ENCODE measurements at places on chromosomes 5 and 9.

DNA sequence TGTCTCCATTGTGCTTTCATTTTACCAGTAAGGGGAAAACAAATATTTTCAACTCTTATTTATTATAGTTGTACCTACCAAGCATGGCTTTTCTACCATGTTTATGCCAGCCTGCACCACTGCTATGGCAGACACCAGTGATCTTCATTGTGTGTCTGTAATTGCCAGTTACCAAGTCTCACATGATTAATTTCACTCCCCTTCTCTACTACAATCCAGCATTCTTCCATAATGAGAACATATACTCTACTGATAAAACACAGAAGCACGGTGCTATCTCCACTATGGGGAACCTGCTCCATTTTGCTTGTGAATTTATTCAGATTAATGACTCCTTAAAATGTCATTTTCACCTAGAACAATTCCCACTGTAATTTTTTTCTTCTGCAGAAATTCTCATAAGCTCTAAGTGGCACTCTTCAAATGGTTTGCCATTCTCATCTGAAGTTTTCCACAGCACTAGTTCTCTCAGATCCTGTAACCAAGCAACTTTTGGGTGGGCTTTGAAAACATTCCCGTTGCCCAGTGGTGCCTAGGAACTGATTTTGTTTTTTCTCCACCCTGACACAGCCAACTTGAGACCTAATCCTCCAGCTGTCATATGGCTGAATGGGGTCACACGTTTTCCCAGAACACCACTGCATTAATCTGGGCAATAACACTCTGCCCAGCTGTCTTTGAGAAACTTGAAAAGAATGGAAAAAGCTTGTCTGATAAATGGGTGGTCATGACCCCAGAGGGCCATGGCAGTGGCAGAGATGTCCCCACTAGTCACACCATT, 222.7 kb upstream of the RASEF start:
- DNase-seq: no peak

GRCh38 chr9:38000332-38000731, 68.7 kb downstream of the SHB start:
- no peak for DNase-seq

DNA sequence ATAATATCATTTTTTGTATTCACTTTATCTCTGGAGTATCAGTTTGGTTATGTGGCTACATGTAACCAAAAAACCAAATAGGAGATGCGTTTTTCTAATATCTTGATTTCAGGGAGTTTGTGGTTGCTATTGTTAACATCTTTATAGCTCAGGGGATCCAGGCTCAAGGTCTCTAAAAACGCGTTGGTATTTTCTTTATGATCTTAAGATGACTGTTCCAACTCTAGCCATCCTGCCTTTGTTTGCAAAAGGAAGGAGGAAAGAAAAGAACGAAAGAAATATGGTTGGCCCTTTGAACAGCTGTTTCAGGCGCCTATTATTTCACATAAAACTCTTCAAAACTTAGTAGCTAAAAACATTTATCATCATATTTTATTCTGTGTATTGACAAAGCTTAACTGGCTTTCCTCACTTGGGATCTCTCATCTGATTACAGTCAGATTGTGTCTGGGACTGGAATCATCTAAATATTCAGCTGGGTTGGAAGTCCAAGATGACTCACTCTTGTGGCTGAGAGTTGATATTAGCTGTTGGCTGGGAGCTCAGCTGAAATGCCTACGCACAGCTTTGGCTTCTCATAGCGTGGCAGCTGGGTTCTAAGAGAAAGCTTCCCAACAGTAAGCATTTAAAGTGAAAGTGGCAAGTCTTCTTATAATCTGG, 60.1 kb downstream of the FAM174A start:
- no peak for DNase-seq

DNA sequence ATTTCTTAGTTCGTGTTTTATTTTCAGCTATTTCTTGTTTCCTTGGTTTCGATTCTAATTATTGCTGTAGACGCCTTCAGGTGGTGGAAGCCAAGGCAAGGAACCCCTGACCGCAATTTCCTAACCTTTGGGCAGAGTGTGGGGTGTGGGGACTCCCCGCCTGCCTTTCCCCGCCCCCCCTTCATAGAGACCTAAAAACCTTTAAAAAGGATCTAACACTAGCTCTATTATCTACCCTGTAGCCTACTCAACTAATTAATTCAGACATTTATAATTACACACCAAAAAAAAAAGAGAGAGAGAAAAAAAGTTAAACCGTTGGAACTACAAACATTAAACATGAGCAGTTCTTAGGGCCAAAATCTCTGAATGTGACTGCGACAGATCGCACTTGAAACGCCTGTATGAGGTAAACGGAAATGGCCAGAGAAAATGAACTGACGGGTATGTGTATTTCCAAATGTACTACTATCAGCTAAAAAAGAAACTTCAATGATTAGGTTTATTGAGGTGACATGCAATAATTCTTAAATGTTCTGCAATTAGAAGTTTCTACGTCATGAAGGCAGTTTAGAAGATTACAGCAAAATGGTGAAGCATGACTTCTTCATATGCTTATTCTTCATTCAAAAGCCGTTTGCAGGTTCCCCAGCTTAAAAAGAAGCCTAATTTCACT, 19.0 kb upstream of the FER start:
- DNase-seq: no peak

DNA sequence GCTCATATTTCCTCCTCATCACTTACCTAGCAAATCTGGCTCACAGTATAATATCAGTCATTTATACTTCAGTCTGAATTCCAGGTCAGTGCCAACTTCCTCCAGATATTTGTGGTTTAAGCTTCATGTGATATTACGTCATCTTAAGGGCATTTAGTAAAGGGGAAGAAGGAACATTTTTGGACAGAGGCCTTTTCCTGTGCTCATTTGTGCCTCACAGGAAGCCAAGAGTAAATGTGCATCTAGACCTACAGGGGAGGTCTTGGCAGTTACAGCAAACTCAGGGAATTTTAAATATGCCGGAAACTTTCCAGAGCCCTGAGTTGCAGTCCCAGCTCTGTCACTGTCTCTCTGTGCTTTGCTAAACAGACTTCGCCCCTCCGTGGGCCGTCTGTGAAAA, 12.3 kb upstream of the KCNIP1 start:
- DNase-seq: no peak

DNA sequence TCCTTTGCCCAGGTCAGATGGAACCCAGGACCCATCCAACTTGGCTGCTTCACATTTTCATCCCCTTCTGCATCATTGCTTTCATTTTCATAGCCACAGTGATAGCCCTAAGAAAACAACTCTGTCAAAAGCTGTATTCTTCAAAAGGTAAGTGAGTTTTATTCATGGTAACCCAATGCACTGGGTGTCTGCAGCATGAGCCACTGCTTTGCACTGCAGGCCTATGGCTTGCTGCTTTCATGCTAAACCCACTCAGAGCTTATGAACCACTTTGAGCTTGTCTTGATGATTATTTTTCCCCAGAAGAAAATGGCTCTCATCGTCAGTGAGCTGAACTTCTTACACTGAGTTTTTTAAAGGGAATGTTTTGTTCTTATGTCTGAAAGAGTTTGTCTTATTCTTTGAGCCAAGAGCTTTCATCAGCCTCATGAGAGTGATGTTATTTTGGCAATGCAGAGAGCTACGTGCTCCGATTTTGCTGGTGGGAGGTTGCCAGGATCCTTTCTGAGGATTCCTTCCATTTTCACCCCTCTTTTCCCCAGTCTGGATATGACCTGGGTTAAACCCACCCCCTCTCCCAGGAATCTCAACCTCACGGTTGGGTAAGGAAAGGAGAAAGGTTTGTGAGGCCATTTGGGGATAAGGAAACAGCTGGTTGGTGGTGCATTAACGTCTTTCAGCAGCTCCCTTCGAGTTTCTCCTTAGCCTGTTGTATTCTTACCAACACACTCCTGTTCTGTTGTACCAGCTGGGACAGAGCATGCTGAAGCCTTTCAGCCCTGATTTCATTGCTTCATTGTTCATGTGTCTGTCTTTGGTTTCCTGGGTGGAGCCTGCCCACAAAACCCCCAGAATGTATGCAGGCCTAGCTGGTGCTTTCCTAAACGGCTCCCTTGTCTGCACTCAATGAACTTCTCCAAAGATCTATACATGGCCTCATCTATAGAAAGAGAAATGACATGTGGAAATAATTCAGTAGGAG, 47.6 kb downstream of the PDCD1LG2 start:
- DNase-seq: no peak

DNA sequence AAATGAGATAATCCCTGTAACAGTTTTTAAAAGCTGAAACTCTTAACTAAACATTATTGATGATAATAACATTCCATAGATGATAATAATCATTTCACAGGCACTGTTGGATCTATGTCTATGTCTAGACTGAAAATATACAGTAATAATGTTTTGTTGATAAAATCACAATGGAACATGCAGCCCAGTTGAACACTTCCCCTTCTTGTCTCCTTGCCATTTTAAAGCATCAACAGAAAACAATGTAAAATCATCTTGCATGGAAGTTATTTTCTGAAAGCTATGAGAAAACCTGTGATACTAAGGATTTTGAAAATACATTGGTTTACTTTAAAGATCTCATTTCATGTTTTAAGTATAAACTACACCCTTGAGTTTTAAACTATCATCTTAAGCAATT, 1.9 kb downstream of the GAPT start:
- no peak for DNase-seq

DNA sequence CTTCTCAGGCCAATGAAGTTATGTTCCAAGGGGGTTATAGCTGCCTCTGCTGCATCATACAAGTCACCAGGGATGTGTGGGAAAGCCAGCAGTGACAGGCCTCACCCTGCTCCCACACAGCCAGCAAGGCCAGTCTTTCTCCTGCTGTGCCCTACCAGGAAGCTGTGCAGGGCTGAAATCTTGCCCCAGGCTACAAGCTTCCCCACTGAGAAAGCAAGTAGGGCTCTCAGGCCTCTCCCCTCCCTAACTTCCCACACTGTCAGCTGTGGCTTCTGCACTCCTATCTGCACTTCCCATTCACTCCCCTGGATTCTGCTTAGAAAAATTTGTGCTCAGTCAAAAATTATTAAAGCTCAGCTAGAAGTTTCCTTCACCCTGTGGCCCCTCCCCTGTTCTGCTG, 611.2 kb upstream of the ZNF608 start:
- no peak for DNase-seq

GRCh38 chr9:99745085-99745484, 76.6 kb upstream of the NR4A3 start:
- DNase-seq: no peak

DNA sequence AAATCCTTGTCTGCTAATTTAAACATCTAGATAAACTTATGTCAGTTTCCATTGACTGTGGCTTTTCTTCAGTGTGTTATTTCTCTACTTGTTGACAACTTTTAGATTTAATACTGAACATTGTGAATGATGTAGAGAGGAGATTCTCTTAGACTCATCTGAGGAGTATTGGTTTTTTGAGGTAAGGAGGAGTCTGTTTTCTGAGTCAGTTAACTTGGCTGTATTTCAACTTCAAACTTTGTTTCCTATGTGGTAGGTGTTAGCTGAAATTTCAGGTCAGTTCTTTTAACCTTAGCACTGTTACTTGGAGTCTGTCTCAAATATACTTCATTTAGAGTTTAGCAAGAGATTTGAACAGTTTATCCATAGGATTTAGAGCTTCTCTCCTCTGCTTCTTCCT, 67.9 kb downstream of the XRCC4 start:
- no peak for DNase-seq

GRCh38 chr5:40619421-40619820, 60.3 kb upstream of the PTGER4 start:
- no peak for DNase-seq

GRCh38 chr5:28174691-28175090, 1136.3 kb upstream of the CDH9 start:
- DNase-seq: no peak

DNA sequence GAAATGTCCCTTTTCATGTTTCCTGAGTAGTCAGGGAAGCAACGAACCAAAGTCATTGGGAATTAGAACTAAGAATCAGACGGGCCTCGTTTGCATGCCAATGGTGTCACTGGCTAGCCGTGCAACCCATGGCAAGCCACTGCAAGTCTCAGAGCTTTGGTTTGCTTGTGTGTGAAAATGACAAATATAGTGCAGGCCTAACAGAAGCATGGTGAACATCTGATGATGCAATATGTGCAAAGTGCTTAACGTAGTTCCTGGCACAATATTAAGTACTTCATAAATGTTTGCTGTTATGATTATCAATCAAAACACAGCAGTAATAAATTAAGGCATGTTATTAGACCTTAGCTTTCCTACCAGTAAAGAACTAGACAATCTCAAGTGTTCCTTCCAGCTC, 118.0 kb upstream of the TRIM32 start:
- DNase-seq: no peak

GRCh38 chr5:17670353-17670752, 36.1 kb downstream of the TAF11L14 start:
- DNase-seq: no peak

DNA sequence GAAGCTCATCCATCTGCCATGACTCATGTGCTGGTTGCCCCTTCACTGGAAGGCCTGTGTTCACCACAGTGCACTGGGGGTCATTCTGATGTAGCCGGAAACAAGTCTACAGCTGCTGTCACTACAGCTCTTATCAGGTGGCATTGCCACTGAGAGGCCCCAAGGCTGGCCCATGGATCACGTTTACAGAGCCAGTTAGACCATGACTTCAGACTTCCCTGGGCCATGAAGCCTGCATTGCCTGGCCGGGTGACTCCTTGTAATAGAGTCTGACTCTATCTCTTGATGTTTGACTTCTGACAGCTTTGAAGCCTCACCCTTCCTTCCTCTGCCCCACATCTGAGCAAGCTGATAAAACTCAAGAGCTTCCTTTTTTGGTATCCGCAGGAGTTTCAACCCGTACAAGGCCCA, 473.5 kb upstream of the DAP start:
- no peak for DNase-seq

- no peak for DNase-seq
These were observed 97.4 kb downstream of the HINT1 start for GRCh38 chr5:131067636-131068035.

DNA sequence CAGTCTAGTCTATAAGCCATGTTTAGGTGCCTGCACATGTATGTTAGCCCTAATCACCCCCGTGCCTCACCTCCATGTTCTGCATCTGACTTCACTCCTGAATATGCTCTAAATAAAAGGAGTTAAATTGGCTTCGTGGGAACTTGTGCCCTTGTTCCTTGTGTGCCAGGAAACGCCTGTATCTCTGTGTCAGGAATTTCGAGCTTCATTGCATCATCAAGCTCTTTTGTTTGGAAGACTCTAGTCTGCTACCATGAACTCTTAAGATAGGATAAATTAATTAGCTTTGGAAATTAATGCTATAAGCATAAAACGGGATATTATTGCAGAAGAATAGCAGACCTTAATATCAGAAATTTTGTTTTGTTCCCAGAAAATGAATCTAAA, 99.2 kb downstream of the ADCY2 start:
- DNase-seq: no peak

DNA sequence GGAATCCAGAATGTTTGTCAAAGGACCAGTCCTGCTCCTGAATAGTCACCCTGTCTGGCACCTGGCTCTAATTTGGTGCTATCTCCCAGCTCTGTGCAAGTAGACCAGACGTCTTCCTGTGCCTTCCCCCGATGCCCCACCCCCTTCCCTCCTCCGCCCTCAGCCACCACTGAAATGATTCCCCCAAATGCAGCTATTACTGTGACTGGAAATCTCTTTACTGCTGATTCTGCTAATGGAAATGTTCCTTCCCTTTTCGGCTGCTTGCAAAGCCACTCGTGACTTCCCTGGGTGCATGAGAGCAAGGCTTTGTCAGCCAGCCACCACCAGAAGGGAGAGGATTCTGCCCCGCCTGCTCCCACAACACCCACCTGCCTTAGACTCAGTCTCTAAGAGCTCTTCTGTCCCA, 11.4 kb downstream of the ASTN2 start:
- no peak for DNase-seq

GRCh38 chr9:77881111-77881510, 150.5 kb downstream of the GNAQ start:
- no peak for DNase-seq

- DNase-seq: no peak
These were observed 15.5 kb upstream of the ZBED3 start for GRCh38 chr5:77102549-77102948.

- no peak for DNase-seq
These were observed 105.7 kb downstream of the DTWD2 start for GRCh38 chr5:118882666-118883065.
